IMR-90 (cell line): ENCODE measurements at places on chromosomes 5 and 9. TPM values are rescaled to one million over a fixed set of nuclear protein-coding genes. Genes with fewer than 3 reads are reported as not detected.

Gene PHF19
- total RNA-seq: 36.1 and 37.6 TPM in 2 replicates

Gene CCDC171
- total RNA-seq: 2.2 and 2.5 TPM in 2 replicates

Gene BNC2
- 37.8 and 45.2 TPM in 2 replicates for total RNA-seq

Gene REEP2
- 12.4 and 20.3 TPM in 2 replicates for total RNA-seq

Gene MEGF10
- not detected in 2 replicates for total RNA-seq

Gene GABRA6
- total RNA-seq: not detected in 2 replicates

Gene FAM120AOS
- total RNA-seq: 22.2 and 24.7 TPM in 2 replicates

Gene KLF4
- total RNA-seq: 1.3 and 2.2 TPM in 2 replicates

Gene GGTA1
- total RNA-seq: not detected in 2 replicates

Gene SGCD
- 10.6 TPM in 2 replicates for total RNA-seq

Gene GARNL3
- total RNA-seq: 3.9 and 5.0 TPM in 2 replicates

Gene C5
- 2.3 and 2.8 TPM in 2 replicates for total RNA-seq

Gene BTNL3
- total RNA-seq: not detected in 2 replicates

Gene PCDHA5
- total RNA-seq: not detected in 2 replicates

Gene IL9
- total RNA-seq: not detected in 2 replicates

Gene SLC34A3
- total RNA-seq: not detected in 2 replicates

Gene PRRX2
- total RNA-seq: 12.7 and 13.1 TPM in 2 replicates

Gene OLFML2A
- 1.4 and 2.0 TPM in 2 replicates for total RNA-seq

Gene IL13
- not detected in 2 replicates for total RNA-seq

Gene PAXX
- total RNA-seq: 4.4 and 5.7 TPM in 2 replicates

Gene PCDHAC1
- under 0.01 TPM in 1 of 2 replicates, not detected in the other for total RNA-seq

Gene HAVCR1
- total RNA-seq: not detected in 2 replicates

Gene KCNV2
- total RNA-seq: not detected in 2 replicates

Gene ADAMTS12
- 49.2 and 51.3 TPM in 2 replicates for total RNA-seq

Gene SLC27A6
- total RNA-seq: under 0.01 and 0.28 TPM in 2 replicates

Gene OLFM1
- total RNA-seq: 0.28 and 0.36 TPM in 2 replicates

Gene SHROOM1
- 1.4 and 2.5 TPM in 2 replicates for total RNA-seq

Gene PTGES
- total RNA-seq: 2.8 and 3.2 TPM in 2 replicates

Gene IARS1
- total RNA-seq: 383 and 414 TPM in 2 replicates

Gene FGFR4
- 0.90 and 1.7 TPM in 2 replicates for total RNA-seq

Gene TBCA
- total RNA-seq: 6.1 and 28.6 TPM in 2 replicates

Gene ADAMTS2
- total RNA-seq: 18.3 and 19.0 TPM in 2 replicates

Gene THBS4
- total RNA-seq: 0.83 and 0.90 TPM in 2 replicates

Gene TMEM215
- total RNA-seq: not detected in 2 replicates

Gene MCC
- total RNA-seq: 17.8 and 20.6 TPM in 2 replicates

Gene MARCOL
- not detected in 2 replicates for total RNA-seq

Gene FOXD4L3
- total RNA-seq: under 0.01 TPM in 1 of 2 replicates, not detected in the other

Gene SLF1
- total RNA-seq: 3.4 and 7.5 TPM in 2 replicates

Gene RMRP
- 13,690 and 21,707 TPM in 2 replicates for total RNA-seq

Gene SLC6A3
- total RNA-seq: not detected in 2 replicates

Gene FOXD4
- 0.18 TPM in 1 of 2 replicates, not detected in the other for total RNA-seq

Gene ACOT12
- not detected in 2 replicates for total RNA-seq

Gene IER5L
- total RNA-seq: 12.5 and 14.4 TPM in 2 replicates

Gene DMRT2
- total RNA-seq: not detected in 2 replicates

Gene SYK
- not detected in 2 replicates for total RNA-seq

Gene CHSY3
- total RNA-seq: 1.3 and 1.4 TPM in 2 replicates

Gene PCDHB4
- under 0.01 TPM in 1 of 2 replicates, not detected in the other for total RNA-seq

Gene C9orf50
- total RNA-seq: not detected in 2 replicates

Gene PHYHD1
- total RNA-seq: 2.2 and 3.3 TPM in 2 replicates

Gene GFI1B
- total RNA-seq: not detected in 2 replicates
